ENCODE measurements at places on chromosomes 7 and 10.
A peak's percentile ranks its signal among the peaks of the same experiment; 100 is the strongest.

DNA sequence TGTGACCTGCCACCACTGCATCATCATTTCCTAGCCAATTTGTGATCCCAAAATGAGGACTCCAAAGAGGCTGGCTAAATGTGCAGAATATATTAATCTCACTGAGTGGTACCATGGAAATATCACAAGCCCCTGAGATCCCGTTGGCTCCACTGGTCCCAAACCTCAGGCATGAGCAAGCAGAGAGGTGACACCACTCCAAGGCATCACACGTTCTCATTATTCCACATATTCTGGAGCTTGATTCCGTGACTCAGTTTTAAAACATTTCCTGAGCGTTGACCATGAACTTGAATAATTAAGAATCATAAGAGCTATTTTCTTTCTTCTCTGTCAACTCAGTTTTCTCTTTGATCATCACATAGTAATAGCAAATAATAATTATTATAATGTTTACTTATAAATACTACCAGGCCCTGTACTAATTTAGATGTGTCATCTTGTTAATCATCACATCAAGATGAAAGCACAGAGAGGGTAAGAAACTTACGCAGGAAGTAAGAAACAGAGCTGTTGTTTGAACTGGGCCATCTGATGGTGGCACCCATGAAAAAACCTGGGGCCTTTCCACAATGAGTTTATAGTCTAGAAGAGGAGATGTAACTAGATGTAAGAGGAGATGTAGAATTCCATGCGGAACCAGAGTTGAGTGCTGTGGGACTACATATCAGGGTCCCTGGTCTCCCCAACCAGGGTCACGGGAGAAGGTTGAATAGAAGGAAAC is 3.5 kb downstream of the APBB1IP start:
- no peak for DNase-seq

DNA sequence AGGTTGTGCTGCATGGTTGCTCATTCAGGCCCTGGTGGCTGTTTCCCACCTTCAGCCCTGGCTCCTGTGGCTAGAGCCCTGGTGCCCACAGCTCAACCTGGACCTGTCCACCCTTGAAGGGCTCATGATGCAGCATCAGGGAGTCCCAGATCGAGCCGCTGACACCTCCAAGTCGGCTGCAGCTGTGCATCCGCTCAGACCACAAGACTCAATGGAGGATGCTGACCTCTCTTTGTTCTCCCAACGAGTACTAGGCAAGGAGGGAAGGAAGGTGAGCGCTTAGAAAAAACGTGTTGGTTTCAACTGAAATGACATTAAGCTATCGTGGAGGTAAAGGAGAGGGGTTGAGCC is 9.5 kb upstream of the C10orf95 start:
- DNase-seq, result no peak

GRCh38 chr10:17190602-17191001 is 10.9 kb downstream of the TRDMT1 start:
- no peak for DNase-seq

- no peak for DNase-seq
Measured at GRCh38 chr10:122348935-122349361, 25.6 kb upstream of the PLEKHA1 start.

DNA sequence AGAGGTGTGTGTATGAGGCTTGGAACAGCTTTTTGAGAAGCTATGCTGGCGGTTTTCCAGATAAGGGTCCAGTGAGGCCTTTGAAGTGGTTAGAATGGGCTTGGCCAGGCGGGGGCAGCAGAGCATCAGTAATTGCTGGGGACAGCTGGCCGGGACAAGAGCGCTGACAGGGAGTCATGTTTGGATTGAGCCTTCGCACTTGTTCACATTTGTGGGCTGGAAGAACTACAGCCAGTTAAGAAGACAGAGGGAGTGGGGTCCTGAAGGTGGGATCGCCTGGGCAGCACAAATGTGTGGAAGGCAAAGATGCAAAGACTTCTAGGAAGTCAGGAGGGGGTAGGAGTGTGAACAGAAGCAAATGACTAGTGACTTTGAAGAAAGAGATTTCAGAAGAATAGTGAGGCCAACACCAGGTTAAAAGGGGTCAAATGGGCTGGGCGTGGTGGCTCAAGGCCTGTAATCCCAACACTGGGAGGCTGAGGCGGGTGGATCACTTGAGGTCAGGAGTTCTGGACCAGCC is 12.7 kb upstream of the SDHAF3 start:
- DNase-seq, result peak; percentile 90

- no peak for DNase-seq
Measured at GRCh38 chr10:29628311-29628710, 6.5 kb downstream of the SVIL start.

- DNase-seq, result no peak
Measured at GRCh38 chr7:100044718-100045117, 4.9 kb upstream of the ZSCAN21 start.

DNA sequence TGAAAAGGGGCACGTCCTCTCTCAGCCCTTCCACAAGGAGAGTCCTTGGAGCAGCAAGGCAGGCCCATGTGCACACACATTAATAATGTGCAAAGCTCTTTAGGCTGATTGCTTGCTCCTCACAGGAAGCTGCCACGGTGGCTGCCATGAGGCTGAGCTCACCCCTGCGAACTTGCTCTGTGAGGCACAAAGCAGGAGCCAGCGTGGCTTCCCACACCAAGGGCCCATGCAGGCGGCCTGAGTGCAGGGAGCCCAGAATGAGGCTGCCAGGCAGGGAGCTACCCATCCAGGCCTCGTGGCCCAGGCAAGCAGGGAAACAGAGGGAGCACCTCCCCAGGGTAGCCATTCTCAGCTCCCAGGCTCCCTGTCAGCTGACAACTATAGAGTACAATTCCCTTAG is 242.9 kb downstream of the GRID1 start:
- DNase-seq, result no peak

GRCh38 chr7:100467638-100468373 is 3.7 kb upstream of the SPACDR start:
- no peak for DNase-seq

GRCh38 chr10:753530-753929 is 64.1 kb upstream of the DIP2C start:
- DNase-seq, result no peak

- no peak for DNase-seq
Measured at GRCh38 chr7:100763556-100764140, 30.3 kb downstream of the ZAN start.

GRCh38 chr7:69349291-69349690 is 249.0 kb upstream of the AUTS2 start:
- DNase-seq, result no peak

Data from islet precursor cell (in vitro differentiated cells).